Hematopoietic multipotent progenitor cell treated with erythropoietin and hydrocortisone succinate and interleukin-3 and kit ligand, for 6 days (in vitro differentiated cells): ENCODE measurements at places on chromosomes 5 and 9.

DNA sequence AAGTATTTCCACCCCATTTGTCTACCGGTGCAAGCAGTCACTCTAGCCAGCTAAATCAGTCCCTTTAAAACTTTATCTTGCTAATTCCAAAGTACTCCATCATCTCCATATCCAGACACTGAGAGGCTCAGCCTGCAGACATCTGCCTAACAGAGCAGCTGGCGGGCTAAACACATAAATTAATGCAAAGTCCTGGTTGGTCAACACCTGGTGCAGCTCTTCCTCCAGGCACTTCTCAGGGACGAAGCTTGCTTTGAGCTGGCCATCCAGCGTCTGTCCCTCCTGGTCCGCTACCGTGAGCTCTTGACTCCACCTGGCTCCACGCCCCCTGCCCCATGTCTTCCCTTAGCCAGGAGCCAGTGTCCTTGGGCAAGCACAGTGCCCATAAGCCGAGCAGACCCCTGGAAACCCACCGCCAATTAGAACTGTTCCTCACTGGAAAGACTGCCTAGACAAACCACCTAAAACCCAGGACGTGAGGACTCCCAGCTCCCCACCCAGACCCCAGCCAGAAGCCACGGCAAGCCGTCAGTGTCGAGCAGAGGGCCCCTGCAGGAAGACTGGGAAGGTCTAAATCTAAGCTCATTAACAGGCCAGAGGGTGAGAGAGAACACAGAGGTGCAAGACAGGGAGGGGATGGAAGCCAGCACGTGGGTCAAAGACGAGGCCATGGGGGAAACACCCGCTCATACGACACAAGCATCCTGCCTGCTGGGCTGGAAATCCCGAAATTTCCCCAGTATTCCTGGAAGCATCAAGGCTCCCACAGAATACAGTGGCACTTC lies 120.0 kb downstream of the COL23A1 start:
- DNase-seq = no peak

- DNase-seq = no peak
Measured at GRCh38 chr5:135478938-135479337, 26.8 kb upstream of the TIFAB start.

DNA sequence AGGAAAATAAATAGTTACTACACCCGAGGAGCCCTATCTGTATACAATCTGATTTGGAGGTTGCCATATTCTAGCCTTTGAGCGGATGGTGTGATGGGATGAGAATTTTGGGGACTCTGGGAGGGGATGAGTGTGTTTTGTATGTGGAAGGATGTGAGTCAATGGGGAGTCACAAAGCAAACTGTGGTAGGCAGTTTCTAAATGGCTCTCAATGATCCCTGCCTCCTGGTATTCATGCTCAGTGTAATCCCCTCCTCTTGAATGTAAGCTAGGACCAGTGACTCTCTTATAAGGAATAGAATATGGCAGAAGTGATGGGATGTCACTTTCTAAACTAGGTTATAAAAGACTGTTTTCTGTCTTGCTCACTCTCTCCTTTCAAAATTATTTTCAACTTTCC lies 205.7 kb upstream of the RIOK2 start:
- no peak for DNase-seq

DNA sequence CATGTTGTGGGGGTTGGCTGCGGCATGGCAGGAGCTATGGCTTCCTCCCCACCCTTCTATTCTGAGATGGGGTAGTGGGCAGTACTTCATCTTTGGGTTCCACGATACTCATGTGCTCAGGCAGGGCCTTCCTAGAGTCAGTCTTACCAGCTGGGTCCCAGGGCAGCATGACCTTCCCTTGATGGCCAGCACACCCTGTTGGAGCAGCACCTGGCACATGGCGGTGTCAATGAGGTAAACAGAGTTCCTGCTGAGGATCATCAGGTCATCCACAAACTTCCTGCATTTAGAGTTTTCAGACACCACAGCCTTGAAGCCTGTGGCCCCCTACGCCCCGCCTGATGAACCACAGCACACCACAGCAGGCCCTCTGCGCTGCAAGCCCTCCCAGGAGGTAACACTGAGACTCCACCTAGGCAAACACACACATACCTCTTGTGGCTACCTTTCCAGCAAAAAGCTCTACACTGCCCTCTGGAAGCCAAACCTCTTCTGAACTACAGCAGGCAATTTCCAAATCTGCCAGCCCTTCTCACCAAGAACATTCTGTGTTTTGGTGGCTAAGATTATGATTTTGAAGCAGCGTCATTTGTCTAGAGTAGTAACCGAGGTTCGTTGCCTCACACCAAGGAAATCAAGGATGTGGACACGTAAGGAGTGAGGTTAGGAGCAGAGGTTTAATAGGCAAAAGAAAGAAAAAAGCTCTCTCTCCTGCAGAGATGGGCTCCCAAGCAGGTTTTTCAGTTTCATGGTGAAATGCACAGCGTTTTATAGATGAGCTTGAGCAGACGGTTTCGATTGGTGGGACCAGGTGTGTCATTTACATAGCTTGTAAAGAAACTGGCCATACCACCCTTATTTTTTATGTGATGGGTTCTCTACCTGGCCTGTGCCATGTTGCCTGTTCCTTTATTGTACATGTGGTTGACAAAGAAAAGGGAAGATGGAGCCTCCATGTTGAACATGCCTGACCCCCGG lies 20.3 kb upstream of the TMEM174 start:
- DNase-seq = peak; percentile 5

DNA sequence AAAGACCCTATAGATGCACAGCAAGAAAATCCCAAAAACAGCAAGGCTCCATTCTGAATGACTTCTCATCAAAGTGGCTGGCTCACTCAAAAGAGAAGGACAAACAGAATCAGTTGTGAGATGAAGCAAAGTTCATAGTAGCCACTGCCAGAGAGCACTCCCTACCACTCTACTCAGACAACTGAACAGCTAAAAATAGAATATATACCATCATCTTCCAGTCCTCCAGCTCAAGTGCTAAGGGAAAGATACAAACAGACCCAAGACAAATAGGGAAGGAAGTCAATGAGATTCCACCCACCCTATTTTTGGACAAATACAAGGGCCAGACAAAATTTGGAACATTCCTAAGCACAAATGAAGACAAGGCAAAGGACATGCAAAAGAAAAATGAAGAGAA lies 20.6 kb downstream of the GNAQ start:
- no peak for DNase-seq

DNA sequence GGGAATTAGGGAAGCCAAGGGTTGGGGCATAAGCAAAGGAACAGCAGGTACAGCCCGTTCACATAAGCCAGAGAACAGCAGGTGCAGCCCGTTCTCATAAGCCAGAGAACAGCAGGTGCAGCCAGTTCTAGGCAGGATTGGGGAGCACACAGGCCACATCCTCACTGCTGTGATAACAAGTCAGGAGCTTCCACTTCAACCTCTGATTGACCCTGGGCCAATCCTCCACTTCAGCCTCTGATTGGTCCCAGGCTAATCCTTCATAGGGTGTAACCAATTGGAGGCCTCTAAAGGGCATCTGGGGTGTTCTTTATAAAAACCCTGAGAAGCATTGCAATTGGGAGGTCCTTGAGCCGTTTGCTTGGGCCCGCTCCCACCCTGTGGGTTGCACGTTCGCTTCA lies 27.5 kb downstream of the CEL start:
- peak; percentile 68 for DNase-seq

DNA sequence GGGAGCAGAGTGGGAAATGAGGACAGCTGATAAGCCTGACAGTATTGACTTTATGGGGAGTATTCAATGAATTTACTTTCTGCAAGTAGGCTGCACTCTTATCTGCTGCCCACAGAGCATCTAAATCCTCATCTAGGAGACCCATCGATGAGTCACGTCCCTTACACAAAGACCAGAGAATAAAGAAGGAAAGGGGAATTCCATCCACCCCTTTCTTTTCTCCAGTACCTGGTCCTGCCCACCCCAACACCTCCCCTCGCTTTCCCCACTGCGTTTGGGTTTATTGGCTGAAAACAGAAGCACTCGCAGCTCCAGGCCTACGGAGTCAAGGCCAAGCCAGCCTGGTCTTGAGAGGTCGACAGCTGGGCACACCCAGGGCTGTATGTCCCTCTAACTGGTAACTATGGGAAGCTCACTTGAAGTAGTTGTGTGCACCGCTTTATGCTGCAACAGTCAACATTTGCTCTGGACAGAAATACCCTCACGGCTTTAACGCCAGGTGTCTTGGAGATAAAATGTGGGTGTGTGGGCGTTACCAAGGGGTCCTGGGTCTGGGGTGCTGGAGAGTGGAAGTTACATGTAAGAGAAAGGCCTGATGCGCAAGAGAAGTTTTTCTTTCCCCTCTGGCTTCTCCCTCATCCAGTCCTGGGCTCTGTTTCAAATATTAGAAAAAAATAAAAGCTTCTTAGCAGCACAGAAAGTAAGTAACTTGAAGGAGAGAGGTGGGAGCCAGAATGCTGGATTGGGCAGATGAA lies 14.5 kb upstream of the TAL2 start:
- peak; percentile 31 for DNase-seq

DNA sequence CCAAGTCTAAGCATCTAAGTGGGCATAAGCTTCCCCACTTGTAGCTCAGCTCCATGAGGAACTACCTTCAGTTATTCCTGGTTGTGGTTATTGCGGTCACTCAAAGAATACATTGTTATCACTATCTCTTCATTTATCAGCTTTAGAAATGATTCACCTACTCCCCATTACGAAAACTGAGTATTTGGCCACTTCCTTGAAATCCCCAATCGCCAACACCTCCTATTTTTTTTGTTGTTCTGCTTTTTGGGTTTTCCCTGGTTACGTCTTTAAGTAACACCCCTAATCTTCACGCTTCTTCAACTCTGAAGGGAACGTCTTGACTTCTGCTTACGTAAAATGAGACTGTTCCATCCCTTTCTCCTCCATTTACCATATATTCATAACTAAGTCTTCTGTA lies 20.7 kb downstream of the MAPK9 start:
- no peak for DNase-seq

- DNase-seq = no peak
Measured at GRCh38 chr5:154508114-154508513, 30.1 kb upstream of the HAND1 start.

DNA sequence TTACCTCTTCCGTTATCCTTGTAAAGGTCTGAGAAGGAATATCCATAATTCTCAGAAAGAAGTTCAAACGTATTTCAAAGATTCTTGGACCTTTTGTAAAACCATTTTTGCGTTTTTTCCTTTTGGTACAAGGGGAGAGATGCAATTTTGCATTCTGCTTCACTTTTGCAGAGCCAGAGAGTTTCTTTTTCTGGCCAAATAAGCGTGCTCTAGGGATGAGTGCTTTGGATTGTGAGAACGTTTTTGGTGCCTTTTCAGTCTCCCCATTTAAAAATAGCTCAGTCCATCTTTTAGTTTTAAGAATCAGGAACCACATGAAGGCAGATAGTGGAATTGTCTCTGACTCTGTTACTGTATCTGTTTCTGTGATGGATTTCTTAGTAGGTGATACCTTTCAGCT lies 1.5 kb downstream of the ARHGAP26 start:
- DNase-seq = no peak

DNA sequence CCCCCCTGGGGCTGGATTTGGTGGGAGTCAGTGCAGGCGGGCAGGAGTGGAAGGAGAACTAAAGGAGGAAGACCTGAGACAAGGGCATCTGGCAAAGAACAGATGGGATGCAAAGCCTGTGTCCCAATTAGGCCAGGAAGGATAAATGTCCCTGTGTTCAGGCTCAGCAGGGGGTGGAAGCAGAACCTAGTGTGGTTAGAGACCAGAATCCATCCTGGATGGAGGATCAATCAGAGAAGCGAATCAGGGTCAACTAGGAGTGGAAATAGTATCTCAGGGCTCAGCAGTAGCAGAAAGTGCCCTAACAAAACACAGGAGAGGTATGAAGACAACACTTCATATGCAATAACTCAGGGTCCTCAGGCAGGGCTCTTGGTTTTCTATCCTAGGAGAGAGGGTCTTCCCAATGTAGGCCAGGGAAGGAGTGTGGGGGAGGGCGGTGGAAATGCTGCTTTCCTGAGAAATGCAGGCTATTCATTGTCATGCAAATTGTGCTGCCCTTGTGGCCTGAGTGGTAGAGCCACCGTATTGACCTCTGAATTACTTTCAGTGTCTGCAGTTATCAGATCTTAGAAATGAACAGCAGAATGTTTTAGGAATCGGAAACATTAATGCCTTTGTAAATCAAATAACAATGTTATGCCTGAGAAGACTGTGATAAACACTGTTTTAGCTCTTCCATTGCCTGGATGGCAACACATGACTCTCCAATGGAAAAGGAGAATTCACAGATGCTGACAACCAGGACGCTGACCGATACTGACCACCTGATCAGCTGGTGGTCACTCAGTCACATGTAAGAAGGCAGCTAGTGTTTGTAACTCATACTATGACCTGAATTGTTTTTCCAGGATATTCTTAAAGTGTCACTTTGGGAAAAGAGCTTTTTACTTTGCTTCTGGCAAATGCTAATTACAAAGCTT lies 323.6 kb downstream of the SEMA5A start:
- DNase-seq = no peak

GRCh38 chr9:82721593-82721992 lies 341.3 kb downstream of the RASEF start:
- no peak for DNase-seq

DNA sequence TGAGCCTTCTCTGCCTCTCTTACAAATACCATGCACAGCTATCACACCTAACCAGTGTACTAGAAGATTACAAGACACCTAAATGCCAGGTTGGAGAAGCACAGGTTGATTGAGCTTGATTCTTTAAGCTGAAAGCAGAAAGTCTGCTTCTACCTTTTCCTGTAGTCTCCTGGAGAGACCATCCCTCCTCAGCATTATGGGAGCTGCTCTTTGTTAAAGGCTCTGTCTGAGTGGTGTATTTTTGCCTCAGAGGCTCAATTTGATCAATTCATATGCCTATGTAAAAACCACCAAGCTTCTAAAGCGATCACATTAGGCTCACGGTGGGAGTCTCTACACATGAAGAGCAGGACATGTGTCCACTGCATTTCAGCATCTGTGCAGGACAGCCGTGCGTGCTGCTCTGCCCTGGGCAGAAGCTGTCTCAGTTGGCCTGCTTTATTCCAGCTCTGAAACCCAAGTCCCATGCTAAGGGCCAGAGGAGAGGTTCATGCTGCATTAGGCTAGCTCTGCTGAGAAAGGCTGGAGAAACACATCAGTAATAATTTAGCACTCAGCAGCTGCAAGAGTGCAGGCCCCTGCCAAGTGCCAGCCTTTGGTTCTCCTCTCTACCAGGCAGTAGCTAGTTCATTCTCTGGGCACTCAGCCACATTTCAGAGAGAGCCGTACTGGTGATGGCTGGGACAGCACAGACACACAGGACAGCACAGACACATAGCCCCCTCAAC lies 41.7 kb downstream of the TMEM167A start:
- DNase-seq = peak; percentile 29

DNA sequence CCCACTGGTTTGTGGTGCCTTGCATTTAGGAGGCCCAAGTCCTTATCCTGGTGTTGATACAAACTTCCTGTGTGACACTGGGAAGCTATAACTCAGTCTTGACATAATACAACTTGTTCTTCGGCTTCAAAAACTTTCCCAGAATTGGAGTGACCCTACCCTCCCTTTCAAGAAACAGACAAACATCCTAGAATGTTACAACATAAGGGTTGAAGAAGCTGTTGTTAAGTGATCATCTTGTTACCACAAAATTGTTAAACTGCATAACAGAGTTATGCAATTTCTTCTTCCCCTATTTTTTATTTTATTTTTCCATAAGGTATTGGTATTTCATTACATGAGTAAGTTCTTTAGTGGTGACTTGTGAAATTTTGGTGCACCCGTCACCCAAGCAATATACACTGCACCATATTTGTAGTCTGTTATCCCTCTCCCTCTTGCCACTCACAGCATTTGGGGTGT lies 21.3 kb downstream of the TLR4 start:
- peak; percentile 62 for DNase-seq

- no peak for DNase-seq
Measured at GRCh38 chr9:113603048-113603375, 139.5 kb downstream of the RGS3 start.

GRCh38 chr9:110116543-110116885 lies 91.4 kb downstream of the C9orf152 start:
- no peak for DNase-seq
